Type B pancreatic cell (in vitro differentiated cells): ENCODE measurements at places on chromosomes 1 and 21. TPM values are rescaled to one million over a fixed set of nuclear protein-coding genes. Genes with fewer than 3 reads are reported as not detected.

ENSA gene
- total RNA-seq = 153 and 185 TPM in 2 replicates

CALML6 gene
- total RNA-seq = 0.36 and 0.65 TPM in 2 replicates

CR2 gene
- 0.21 TPM in 1 of 2 replicates, not detected in the other for total RNA-seq

RHBDL2 gene
- 0.80 and 1.2 TPM in 2 replicates for total RNA-seq

GRCh38 chr1:43545695-43546387 is 15.2 kb downstream of the PTPRF start:
- DNase-seq = peak; percentile 84

DNA sequence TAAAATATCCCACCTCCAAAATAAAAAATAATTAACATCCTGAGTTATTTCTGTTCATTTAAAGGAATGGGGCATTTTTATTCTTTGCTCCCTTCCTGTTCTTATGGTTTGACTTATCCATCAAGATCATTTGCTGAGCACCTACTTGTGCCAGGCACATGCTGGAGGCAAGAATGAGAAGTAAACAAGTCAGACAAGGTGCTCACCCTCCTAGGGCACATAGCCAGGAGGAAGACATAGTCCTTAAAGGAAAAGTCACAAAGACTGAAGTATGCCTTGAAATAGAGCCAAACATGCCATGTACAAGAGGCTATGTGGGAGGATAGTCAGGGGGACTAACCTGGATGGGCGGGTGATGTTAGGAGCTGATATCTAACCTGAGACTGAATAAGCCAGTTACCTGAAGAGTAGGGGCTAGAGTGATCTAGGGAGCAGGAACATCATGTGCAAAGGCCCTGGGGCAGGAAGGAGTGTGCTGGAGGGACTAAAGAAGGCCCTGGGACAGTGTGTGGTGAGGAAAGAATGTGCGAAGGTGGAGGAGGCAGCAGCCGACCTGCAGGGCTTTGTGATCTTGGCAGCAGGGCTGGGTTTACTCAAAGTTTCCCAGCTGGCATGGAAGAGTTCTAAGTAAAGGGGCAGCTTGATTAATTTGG is 233.5 kb downstream of the MATN1 start:
- DNase-seq = no peak

- no peak for DNase-seq
These were observed 91.6 kb downstream of the SCCPDH start for GRCh38 chr1:246815693-246816270.

SPRR2D gene
- 1.6 TPM in 1 of 2 replicates, not detected in the other for total RNA-seq

ZBTB8B gene
- 0.74 and 1.9 TPM in 2 replicates for total RNA-seq

DIO1 gene
- 4.1 and 6.0 TPM in 2 replicates for total RNA-seq

DNA sequence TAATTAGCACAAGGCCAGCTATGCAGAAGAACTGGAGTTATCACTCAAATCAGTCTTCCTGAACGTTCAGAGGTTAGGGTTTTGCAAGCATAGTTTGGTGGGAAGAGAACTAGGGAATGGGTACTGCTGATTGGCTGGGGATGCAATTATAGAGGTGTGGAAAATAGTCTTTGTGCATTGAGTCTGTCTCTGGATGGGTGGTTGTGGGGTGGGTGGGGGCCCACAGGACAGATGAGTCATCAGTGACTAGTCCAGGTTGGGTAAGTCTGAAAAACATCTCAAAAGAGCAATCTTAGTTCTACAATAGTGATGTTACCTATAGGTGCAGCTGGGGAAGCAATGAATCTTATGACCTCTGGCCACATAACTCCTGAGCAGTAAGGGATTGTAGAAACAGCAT is 89.7 kb upstream of the HMCN1 start:
- DNase-seq = no peak

DNA sequence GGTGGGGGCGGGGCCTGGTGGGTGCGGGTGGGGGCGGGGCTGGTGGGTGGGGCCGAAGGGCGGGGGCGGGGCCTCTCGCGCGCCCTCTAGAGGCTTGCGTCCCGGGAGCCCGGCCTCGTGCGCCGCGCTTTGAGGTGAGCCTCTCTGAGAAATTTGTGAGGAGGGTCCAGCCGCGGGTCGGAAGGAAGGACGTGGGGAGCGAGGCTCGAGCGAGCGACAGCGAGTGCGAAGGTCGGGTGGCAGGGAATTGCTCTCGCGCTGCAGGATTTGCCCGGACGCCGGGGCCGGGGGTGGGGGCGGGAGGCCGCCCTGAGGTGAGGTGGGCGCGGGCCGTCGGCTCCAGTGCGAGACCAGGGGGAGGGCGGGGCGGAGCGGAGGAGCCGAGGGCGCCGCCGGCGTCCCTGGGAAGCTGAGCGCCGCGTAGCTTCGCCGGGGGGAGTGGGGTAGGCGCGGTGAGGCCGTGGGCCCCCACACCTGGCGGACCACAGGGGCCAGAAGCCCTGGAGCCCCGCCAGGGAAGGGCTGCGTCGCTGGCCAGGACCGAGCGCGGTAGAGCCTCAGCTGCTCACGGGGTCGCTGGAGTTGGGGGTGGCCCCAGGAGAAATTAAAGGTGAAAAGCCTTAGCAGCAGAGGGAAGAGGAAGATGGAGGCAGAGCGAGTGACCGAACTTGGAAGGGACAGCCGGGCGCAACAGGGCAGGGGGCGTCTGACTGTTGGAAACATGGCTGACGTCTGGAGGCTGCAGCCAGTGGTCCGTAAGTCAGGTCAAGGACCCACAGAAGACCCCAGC is 754 bp upstream of the LSS start:
- DNase-seq = peak; percentile 71

- no peak for DNase-seq
These were observed 82.0 kb downstream of the ETS2 start for GRCh38 chr21:38887749-38888148.

DNA sequence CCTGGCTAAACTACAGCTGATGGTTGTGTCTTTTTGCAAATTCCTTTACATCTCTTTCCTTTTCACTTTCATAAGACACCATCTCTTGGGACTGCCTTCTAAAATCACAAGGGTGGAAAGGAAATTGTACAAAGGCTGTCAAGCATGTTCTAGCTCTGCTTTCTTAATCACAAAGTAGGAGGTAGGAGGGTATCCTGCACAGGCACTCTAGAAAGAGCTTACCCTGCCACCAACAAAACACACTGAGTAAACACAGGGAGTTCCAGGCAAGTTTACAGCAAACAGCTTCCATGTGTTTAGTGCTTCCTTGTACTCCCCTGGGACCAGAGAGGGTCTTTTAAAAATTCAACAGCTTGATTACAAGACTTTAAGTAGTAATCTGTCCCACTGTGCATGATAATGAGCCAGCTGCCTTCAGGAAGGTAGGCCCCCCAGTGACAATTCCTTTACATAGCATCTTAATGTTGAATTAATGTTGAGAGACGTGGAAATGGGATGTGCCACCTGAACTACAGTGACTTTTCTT is 2.4 kb downstream of the PLPP3 start:
- DNase-seq = no peak

TNFRSF9 gene
- 0.39 and 3.8 TPM in 2 replicates for total RNA-seq

ZBTB37 gene
- 11.5 and 14.6 TPM in 2 replicates for total RNA-seq

DNA sequence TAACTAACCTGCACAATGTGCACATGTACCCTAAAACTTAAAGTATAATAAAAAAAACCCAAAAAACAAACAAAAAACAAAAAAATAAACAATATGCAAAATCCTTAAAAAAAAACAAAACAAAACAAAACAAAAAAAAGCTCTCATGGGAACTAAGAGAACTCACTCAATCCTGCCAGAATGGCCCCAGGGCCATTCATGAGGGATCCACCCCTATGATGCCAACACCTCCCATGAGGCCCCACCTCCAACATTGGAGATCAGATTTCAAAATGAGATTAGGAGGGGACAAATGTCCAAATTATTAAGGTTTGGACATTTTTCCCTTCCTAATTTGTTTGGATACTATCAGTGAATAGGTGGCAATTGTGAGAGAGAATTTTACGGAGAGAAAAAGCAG is 10.2 kb downstream of the CYP4B1 start:
- DNase-seq = no peak

C1orf56 gene
- 4.7 and 8.6 TPM in 2 replicates for total RNA-seq

DNA sequence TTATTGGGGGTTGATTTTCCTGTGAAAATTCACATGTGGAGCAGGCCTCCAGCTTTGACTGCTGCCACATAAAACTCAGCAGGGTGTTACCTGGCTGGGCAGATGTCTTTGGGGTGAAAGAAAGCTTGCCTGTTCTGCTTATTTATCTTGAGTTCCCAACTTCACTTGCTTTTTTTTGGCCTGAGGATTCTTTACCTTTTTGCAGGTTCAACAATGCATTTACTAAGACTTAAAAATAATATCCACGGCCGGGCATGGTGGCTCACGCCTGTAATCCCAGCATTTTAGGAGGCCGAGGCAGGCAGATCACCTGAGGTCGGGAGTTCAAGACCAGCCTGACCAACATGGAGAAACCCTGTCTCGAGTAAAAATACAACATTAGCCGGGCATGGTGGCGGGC is 509.1 kb downstream of the KIF26B start:
- no peak for DNase-seq

ITLN2 gene
- 0.99 and 1.7 TPM in 2 replicates for total RNA-seq

MINDY1 gene
- 28.5 and 38.8 TPM in 2 replicates for total RNA-seq

DNA sequence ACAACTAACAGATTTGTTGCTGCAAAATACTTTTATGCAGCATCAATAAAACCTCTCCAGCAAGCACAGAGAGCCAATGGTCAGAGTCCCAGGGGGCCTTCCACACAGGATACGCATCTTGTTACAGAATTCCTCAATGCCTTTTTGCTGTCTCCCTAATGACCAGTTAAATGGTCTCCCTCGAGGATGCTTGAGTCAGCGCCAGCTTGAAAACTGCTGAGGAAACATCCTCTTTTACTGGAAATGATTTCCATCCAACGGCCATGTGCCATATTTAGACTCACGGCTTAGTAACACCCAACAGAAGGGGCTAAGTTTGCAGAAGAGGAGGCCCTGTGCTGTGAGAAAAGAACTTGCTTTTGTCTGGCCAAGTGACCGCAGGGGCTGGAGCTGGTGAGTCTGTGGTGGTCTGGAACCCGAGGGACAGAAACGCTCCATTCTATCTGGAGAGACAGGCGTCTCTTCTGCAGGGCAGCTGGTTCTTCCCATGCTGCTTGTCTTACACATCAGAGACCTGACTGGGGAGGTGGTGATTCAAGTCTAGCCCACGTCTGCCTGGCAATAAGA is 496.4 kb downstream of the SETD4 start:
- no peak for DNase-seq

- no peak for DNase-seq
These were observed 34.7 kb upstream of the ERO1B start for GRCh38 chr1:236316437-236316836.

DNA sequence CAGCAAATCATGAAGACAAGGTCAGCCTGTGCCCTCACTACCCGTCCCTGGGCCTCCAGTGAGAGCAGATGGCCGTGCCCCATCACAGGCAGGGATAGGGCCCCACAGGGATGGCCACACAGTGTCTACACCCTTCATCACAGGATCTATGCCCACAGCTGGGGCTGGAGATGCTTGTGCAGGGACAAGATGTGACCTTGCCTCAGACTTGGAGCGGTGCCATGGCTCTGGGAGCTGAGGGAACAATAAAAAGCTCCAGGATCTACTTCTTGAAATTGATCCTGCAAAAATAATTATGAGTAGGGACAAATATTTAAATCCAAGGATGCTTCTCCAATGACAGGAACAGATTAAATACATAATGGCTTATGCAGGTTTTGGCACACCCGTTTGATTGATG is 25.4 kb upstream of the TCEA3 start:
- DNase-seq = no peak

- DNase-seq = no peak
These were observed 133.8 kb downstream of the CAMTA1 start for GRCh38 chr1:6918925-6919511.

MTMR11 gene
- total RNA-seq = 21.0 and 33.1 TPM in 2 replicates

PBXIP1 gene
- 57.3 and 65.8 TPM in 2 replicates for total RNA-seq

FAM78B gene
- 2.6 and 2.9 TPM in 2 replicates for total RNA-seq

GRCh38 chr1:28644494-28644893 is 1.6 kb upstream of the TAF12 start:
- no peak for DNase-seq
